ENCODE measurements at places on chromosomes 13 and 19.

GRCh38 chr13:35797991-35798390 lies 321.5 kb upstream of the MAB21L1 start:
- no peak for DNase-seq

DNA sequence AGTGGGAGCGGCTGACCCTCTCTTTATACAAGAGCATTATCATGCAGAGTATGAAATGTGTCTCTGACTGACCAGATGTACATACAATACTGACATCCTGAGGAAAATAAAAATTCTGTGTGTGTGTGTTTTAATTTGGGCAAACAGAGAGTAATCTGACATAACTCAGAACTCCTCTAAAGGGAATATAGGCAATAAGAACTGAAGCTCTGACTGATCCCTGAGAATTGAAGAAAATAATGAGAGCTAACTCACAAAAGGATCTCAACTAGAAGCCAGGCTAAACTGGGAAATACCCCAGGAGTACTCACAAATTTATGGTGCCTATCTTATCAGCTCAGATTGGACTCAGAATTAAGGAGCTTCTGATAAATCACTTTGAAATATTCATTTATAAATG lies 539.9 kb downstream of the OLFM4 start:
- DNase-seq: no peak

- no peak for DNase-seq
Measured at GRCh38 chr19:10201176-10201575, 6.4 kb upstream of the DNMT1 start.

DNA sequence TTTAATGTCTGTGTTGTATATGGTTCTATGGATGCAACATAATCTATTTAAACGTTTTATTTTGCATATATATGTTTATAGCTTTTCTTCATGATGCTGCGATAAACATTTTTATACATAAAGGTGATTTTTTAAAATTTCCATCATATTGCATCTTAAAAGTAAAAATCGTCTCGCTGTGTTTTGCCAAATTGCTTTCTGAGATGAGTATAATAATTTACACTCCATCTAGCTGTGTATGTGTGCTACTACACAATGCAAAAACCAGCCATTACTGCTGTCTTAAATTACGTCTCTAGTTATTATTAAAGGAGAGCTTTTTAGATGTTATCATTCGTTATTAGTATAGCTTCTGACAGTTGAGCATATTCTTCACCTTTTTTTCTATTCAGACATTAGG lies 37.2 kb downstream of the METTL21C start:
- no peak for DNase-seq

GRCh38 chr13:33096886-33097605 lies 80.8 kb downstream of the KL start:
- no peak for DNase-seq

GRCh38 chr19:45897261-45897812 lies 5.1 kb downstream of the MYPOP start:
- no peak for DNase-seq

DNA sequence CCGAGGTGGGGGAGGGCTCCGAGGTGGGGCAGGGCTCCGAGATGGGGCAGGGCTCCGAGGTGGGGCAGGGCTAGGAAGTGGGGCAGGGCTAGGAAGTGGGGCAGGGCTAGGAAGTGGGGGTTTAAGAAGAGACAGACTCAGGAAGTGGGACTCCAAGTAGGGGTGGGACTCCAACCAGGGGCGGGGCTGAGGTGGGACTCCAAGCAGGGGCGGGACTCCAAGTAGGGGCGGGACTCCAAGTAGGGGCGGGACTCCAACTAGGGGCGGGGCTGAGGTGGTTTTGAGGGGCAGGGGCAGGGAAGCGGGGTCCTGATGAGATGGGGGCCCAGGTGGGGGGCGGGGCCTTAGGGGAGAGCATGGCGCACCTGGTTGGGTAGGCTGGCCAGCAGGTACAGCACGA lies 13.6 kb downstream of the CFD start:
- no peak for DNase-seq

DNA sequence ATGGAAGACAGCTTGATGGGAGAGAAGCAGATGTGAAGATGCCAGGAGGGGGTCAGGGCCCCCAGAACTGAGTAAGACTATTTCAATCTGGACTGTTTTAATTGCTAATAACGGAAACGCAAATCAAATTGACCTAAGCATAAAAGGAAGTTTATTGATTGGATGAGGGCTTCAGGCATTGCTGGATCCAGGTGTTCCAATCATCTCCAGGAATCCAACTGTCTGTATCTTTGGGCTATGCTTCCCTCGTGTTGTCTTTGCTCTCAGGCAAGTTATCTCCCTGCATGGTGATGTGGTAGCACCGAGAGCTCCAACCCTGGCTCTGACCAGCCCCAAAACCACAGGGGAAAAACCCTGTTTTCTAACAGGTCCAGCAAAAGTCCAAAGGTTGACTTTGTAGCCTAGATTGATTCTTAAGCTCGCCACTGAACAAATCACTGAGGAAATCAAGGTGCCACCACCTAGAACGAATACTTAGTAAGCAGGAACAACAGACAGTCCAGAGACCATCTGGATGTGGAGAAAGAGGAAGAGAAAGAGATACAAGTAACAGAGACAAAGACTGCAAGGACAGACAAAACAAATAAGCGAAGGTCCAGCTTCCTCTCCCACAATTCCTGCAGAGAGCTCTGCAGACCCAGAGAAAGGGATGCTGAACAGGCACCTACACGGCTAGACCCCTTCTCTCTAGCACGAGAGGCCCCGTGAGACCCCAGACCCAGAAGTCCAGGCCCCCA lies 1.2 kb upstream of the C19orf81 start:
- no peak for DNase-seq

DNA sequence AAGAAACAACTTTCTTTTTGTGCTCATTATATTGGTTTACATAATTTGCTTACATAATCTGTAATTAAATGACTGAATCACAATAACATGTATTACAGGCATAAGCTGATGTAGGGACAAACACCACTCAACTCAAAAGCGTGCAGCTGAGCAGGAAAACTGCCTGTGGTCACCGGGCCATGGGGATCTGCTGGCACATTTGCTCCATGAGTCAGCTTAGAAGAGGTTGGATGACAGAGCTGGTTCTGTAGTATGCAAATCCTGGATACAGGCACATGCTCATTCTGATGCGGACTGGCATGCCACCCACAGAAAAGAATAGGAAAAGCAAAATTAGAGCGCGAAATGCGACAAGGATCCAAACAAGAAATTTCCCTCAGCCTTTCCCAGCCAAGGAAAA lies 128.6 kb downstream of the USP12 start:
- peak; percentile 81 for DNase-seq

DNA sequence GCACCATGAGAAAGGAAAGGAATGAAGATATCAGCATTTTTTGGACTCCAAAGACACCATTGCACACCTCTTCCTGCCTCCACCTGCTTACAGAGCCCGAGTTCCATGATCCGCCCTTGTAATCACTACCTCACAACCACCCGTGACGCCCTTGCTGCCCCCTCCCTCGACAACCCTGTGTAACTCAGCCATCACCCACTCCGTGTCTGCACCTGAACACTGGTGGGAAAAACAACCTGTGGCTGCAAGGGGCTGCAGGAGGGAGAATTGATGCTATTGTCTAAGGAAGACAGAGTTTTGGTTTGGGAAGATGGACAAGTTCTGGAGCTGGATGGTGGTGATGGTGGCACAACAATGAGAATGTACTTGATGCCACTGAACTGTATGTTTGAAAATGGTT lies 27.0 kb downstream of the ZIC5 start:
- no peak for DNase-seq

DNA sequence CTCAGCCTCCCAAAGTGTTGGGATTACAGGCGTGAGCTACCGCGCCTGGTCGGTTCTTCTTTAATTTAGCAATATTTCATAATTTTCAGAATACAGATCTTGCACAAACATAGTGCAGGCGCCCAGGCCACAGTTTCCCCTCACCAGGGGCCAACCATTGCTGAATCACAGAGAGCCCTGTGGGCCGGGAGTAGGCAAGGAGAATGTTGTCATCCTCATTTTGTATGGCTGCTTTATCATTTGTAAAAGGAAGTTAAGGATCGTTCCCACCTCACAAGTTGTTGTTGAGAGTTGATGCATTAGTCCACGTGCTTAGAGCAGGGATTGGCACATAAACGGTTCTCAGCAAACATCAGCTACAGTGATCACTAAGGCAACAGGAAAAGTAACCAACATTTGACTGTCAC lies 30.2 kb downstream of the MEIS3 start:
- DNase-seq: no peak

DNA sequence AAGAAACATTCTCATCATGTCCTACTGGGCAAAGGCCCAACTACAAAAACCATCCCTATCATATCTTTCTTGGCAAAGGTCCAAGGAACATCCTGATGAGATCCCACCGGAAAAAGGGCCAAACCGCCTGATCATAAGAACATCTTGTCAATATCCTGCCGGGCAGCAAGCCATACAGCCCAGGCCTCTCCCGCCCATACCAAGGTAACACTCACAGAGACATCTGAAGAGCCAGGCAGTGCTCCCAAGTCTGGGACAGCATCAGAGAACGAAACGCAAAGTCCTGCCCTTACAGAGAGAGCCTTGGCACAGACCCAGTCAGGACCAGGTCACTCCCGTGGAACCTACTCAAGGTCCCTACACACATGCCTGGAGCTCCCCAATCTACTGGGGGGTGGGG lies 18.5 kb upstream of the ZNF331 start:
- no peak for DNase-seq

GRCh38 chr13:112325142-112325808 lies 50.9 kb upstream of the SPACA7 start:
- no peak for DNase-seq

GRCh38 chr13:51425410-51426042 lies 27.3 kb downstream of the INTS6 start:
- DNase-seq: no peak

DNA sequence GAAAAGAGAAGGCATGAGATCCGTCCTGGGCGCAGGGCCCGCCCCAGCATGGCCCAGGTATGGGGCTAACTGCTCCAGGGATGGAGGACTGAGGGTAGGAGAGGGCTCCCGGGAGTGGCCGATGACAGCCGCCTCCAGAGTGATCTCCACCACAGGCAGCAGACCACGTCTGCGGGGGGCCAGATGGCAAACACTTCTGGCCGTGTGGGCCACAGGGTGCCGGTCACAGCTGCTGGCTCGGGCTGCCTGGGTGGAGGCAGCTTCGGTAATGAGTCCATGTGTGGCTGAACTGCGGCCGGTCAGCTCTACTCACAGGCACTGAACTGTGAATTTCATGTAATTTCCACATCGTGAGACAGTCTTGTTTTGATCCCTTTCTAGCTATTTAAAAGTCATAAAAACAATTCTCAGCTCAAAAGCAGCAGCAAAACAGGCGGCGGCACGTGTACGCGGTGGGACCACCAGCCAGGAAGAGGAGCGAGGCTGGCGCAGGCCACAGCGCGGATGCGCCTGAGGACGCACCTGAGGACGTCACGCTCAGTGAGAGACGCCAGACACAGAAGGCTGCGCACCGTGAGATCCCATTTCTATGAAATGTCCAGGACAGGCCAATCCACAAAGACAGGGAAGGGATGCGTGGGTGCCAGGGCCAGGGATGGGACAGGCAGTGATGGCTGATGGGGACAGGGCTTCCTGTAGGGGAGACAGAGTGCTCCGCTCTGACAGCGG lies 4.0 kb downstream of the LSM7 start:
- no peak for DNase-seq

DNA sequence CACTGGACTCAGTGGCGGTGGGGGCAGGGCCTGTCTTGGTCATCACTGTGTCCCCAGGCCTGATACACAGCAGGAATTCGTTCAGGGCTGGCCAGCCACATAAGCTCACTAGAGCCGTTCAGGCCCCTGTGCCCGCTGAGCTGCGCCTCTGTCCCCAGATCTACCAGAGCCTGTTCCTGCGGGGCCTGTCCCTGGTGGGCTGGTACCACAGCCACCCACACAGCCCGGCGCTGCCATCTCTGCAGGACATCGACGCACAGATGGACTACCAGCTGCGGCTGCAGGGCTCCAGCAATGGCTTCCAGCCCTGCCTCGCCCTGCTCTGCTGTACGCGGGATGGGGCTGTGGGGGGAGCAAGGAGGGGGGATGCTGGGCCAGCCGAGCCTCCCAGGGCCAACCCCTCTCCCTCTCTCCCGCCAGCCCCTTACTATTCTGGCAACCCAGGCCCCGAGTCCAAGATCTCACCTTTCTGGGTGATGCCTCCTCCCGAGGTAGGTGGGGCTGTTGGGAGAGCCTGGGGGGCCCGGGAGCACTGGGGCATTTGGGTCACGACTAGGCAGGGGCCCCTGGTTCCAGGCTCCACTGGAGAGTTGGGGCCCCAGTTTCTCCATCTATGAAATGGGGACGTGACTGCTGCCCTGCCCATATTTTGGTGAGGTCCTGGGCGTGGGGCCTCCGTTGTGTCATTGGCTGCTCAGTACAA lies 13.9 kb downstream of the MPND start:
- DNase-seq: no peak

DNA sequence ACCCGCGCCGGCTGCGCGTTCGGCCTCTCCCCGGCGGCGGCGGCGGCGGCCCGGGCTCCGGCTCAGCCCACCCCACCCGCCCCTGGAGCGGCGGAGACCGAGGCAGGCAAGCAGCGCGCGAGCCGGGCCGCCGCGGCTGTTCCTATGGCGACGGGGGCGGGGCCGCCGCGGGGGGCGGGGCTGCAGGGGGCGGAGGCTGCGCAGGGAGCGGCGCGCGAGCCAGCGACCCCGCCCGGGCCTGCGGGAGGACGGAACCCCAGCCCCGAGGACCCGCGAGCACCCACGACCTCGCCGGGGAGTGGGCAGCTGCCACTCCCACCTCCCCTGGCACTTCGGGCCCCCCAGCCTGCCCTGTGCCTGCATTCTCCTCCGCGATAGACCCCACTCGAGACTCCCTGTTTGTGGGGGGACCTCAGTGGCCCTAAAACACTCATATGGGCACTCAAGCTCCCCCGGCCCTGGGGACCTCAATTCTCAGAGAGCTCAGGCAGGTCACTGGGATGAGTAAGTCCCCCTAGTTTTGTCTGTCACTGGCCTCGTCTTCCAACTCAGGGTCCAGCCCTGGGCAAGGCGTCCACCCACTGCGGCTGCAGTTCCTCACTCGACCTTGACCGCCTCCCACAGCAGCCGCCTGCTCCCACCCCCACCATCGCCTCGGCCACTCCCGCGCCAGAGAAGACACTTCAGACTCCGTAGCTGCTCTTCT lies at the start of gene CTXN1:
TSS of gene CTXN1 (minus strand) at position 115 of the 706 bp plus-strand sequence. CDS start 597 bp downstream, outside the sequence.
- DNase-seq: no peak

DNA sequence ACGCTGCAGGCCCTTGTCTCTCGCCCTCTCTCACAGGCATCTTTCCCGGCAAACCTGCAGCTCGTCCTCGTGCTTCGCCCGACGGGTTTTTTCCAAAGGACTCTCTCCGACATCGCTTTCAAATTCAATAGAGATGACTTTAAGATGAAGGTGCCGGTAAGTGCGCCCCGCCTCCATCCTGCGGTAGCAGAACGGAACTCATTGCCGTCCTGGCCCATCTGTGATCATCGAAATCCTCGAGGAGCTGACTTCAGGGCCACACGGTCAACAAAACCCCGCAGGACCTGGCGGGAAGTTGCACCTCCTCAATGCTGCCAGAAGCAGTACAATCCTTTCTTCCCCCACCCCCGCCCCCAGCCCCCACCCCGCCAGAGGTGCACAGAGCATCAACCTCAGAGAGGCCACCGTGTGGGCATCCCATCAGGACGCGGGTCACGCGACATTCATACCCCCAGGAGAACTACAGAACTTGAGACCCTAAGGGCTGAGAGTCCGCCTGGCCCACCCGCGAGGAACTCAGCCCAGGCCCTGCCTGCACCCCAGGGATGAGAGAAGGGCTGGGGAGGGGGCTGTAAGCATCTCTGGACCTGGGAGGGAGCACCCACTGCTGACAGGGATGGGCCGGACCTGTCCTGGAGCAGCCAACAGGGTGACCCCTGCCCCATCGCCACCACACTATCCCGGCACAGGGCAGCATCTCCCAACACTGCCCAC lies 44.9 kb upstream of the F7 start:
- DNase-seq: no peak

Data from HS-5 (cell line).